ENCODE measurements at places on chromosomes 11 and 22.

DNA sequence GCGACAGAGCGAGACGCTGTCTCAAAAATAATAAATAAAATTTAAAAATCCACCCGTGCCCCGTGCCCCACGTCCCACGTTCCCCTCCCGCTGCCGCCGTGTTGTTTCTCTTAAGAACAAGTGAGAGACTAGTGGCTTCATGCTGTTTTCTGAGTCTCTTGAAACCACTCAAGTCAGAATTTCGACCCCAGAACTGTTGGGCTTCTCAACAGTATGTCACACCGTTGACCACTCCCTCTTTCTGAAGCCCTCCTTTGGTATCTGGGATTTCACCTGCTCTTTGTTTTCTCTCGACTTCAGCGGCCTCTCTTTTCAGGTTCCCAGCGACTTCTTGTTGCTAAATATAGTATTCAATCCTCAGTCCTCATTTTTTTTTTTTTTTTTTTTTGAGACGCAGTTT is 974 bp downstream of the PPIL2 start:
- no peak for DNase-seq

DNA sequence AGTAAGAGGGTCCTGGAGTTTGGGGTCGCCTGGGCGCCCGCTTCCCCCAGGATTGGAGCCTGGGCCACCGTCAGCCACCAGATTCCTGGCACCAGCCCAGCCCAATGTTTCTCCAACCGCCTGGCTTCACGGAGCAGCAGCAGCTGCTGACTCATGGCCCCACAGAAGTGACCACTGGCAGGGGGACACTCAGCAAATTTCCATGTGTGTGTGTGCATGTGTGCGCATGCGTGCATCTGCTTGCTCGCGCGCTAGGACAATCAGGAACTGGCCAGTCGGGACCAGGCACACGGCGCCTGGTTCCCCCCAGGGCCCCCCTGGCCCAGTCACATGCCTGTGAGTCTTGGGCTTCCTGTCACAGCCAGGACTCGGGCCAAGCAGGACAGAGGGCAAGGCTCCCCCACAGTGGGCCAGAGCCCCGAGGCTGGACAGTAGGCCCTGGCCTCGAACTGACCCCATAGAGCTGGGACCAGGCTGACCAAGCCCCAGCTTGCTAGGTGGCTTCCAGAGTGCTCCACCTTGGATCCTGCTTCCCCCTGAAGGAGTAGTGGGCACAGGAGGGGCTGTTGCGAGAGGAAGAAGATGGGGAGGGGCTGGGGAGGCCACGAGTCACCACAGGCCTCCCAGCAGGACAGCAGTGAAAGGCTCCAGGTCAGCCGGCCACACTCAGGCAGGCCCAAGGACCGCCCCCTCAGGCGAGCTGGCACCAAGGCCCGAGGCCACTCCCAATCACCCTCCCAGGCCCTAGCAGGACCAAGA is 3.2 kb downstream of the CTSD start:
- DNase-seq = peak; percentile 40

GRCh38 chr11:132234878-132235277 is 864.5 kb downstream of the NTM start:
- DNase-seq = no peak

GRCh38 chr11:93519179-93519578 is 24.0 kb downstream of the SMCO4 start:
- peak; percentile 51 for DNase-seq

DNA sequence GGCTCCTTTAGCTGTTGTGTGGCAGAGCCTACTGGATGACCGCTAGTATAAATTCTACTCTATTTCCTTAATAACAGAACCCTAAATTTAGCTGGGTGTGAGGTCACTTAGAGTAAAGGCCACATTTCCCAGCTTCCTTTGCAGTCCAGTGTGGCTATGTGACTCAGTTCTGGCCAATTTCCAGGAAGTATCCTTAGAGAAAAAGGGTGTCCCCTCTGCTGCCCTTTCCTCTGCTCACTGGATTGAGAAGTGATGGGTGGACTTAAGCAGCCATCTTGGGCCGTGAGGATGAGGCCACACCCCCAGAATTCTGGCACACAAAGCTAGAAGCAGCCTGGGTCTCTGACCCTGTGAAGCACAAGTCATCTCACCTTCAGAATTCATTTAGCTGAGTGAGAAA is 11.7 kb upstream of the RASD2 start:
- no peak for DNase-seq

DNA sequence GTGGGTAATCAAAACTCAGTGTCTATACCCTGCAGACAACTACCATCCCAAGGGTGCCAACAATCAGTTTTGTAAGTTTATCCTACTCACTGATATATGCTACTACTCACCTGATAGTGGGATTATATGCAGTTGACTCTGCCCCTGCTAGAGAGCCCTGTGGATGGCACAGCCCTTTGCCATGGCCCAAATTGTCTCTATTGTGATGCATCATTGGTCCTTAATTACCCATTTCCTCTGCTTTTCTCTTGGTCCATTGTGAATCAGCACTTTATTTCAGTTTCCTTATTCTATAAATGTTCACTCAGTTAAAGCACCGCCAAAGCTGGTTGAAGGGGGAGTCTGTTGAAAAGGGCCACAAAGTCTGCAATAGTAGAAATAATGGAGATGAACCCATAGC is 42.3 kb downstream of the PLAAT5 start:
- DNase-seq = no peak

GRCh38 chr11:12914400-12914912 is 94.7 kb upstream of the RASSF10 start:
- peak; percentile 89 for DNase-seq

GRCh38 chr11:12625438-12626071 is 48.7 kb upstream of the TEAD1 start:
- no peak for DNase-seq

DNA sequence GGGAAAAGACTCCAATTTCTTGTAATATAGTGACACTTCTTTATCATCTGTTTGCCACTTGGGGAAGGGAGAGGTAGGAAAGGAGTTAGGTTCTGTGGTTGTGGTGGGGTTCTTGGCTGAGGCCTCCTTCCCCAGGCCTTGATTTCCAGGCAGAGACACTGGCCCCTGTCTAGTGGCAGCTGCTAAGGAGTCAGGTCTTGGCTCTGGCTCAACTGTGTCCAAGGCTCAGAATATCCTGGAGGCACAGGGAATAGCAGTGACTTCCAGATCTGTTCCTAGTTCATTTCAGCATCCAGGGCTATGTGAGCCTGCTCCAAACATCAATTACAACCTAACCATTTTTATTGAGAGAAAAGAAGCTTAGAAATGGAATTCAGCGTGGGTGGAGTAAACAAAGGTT is 29.5 kb downstream of the PPFIBP2 start:
- peak; percentile 80 for DNase-seq

GRCh38 chr11:101880222-101880621 is 34.6 kb upstream of the CEP126 start:
- no peak for DNase-seq

- no peak for DNase-seq
Observed at GRCh38 chr11:69172674-69173073, 16.9 kb downstream of the SMIM38 start.

DNA sequence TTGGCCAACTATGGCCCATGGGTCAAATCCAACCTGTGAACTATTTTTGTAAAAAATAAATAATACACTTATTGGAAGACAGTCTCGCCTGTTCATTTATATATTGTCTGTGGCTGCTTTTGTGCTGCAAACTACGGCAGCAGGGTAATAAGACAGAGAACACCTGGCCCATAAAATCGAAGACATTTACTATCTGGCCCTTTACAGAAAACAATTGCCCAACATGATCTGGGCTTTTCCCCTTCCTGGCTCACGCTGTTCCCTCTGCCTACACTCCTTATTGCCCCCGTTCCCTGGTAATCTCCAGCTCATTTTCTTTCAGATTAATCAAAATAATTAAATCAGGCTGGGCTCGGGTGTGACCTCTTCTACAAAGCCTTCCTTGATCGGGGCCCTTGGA is 5.6 kb downstream of the PLAAT2 start:
- no peak for DNase-seq

DNA sequence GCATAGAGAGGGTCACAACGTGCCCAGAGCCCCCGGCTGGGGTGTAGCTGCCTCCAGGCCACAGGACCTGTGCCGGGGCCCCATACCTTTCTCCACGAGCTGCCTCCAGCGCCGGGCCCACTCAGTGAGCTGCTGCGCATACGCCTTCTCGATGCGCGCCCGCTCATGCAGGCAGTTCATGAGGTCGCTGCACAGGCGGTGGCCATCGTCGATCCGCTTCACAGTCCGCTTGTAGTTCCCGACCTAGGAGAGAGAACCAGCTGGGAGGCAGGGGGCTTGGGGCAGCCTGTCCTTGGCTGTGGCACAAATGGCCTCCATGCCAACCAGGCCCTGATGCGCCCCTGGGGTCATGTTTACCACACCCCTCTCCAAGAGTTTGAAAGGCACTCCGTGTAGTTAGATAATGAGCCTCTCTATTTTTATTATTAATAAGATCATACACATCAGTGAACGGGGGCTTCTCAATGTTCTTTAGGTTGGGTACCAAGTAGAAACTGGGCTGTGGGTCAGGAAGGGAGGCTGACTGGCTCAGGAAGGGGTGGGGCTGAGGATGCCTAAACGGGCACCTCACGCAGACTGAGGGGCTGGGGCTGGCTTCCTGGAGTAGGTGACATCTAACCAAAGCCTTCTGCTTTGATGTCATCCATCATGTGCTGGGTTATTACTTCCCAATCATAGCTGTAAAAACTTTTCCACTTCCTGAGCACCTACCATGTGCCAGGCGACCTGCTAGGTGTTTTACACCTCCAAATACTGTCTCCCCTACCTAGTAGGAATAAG is 36.5 kb upstream of the ARFGAP3 start:
- DNase-seq = no peak

DNA sequence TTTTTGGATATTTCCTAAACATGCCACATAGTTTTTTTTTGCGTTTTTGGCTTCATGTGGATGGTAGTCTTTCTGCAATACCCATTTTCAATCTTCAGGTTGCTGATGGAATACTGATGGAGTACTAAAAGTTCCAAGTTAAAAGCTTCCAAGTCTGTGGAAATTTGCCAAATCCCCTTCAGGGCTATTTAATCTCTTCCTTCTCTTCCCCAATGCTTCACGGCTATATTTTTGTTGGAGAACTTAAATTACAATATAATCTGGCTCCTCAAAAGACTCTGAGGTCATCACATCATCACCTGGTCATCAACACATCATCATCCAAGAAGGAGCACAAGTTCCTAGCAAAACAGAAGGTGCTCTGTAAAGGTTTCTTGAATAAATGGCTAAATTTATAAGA is 881.0 kb upstream of the TENM4 start:
- no peak for DNase-seq

DNA sequence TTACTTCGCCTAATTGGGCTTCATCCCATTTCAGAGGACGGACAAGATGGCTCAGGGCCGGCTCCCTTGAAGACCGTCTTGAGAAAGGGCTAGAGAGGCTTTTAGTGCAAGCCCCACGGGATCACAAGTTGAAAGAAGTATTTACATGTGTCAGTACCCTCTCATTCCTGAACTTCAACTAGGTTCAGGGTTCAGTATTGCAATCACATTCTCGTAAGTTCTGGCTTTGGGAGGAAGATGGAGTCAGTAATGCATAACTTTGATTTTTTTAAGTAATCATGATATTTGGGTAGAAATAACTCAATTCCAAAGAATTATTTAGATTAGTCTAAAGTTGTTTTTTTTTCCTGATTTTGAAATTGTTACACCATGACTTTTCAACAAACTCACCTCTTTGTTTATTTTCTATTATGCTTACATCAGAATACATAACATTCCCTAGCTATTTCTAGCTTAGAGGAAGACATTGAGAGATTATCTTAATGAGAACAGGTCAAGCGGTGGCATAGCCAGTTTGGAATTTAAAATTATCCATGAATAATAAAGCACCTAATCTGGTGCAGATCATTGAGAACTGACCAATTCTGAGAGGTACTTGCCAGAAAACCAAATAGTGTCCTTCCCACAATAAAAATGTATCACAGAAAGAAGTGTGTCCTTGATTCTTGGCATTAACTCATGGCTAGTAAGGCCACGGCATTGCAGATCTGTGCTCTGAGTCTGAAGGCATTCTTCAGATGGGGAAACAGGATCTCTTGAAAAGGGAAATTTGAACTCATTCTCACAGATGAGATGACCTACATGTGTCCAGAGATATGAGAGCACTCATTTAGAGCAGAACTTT is 92.1 kb upstream of the BLID start:
- no peak for DNase-seq

DNA sequence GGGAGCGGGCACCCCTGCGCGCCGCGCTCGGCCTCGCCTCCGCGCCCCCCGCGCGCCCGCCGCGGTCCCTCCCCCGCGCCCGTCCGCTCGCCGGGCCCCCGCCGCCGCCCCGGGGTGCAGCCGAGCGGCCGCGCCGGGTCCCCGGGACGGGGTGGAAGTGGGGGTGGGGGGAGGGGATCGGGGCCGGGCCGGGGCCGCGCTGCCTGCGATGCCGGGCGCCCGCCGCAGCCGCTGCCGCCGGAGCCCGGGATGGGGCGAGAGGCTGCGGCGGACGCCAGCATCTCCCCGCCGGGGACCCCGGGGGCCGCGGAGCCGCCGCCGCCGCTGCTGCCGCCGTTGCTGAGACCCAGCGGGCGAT is 365 bp downstream of the MGAT3 start:
- DNase-seq = no peak

DNA sequence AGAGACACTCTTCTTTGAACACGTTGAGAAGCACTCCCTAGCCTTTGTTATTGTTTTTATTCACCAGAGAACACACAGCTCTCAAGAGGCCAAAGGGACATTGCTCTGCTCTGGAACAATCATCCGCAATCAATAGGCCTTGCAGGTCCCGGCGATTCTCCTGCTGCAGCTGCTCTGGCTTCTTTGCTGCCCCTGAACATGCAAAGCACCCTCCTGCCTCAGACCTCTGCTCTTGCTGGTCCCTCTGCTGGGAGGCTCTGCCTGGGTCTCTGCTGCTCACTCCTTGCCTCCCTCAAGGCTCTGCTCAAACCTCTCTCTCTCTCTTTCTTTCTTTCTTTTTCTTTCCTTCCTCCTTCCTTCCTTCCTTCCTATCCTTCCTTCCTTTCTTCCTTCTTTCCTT is 232.7 kb downstream of the DSCAML1 start:
- no peak for DNase-seq

DNA sequence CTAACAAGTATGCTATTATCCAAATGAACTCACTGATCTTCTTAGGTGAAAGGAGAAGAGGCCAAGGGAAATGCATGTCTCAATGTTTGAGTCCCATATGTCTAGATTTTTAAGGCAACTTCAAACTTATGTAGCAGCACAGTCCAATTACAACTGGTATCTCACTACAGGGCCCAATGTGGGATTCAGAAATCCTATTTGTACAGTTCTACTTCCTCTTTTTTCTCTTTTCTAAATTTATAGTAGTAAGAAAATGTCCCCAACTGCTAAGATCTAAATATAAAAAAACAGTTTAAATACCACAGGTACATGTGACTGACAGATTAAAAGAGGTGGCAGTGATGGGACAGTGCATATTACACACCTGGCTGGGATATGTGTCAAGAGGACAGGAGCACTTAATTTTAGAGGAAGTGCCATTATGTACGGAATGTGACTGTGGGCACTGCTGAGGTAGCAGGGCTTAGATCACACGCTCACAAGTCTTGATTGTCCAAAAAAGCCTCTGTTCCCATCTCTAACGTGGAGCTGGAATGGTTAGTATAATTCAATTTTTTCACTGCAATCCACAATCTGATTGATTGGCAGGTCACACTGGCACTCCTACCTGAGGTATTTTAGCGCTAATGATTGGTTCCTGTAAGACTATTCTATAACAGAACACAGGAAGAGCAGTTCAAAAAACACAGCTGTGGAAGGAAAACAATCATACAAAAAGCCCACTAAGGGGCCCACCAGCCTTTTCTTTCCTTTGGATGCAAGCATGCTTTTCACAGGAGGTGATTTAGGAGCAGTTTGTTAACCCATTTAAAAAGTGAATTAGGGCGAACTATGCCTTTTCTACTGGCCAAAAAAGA is 34.6 kb downstream of the APOL5 start:
- DNase-seq = no peak

GRCh38 chr22:37762389-37762836 is 45.3 kb upstream of the GCAT start:
- DNase-seq = no peak

All from cerebellum (tissue), 4 donors.